Activated CD4-positive, alpha-beta T cell treated with anti-CD3 and anti-CD28 coated beads, Interleukin-2, amount 50 U/mL, for 4 hours (primary cell): ENCODE measurements at places on chromosomes 5 and 9.

GRCh38 chr9:23725279-23725946 lies 100.6 kb downstream of the ELAVL2 start:
- DNase-seq: no peak

GRCh38 chr9:109452761-109453160 lies 45.3 kb downstream of the PTPN3 start:
- no peak for DNase-seq

- DNase-seq: no peak
Measured at GRCh38 chr9:99058964-99059921, 45.7 kb upstream of the TGFBR1 start.

GRCh38 chr9:94681508-94681907 lies 42.2 kb upstream of the FBP1 start:
- peak; percentile 47 for DNase-seq

DNA sequence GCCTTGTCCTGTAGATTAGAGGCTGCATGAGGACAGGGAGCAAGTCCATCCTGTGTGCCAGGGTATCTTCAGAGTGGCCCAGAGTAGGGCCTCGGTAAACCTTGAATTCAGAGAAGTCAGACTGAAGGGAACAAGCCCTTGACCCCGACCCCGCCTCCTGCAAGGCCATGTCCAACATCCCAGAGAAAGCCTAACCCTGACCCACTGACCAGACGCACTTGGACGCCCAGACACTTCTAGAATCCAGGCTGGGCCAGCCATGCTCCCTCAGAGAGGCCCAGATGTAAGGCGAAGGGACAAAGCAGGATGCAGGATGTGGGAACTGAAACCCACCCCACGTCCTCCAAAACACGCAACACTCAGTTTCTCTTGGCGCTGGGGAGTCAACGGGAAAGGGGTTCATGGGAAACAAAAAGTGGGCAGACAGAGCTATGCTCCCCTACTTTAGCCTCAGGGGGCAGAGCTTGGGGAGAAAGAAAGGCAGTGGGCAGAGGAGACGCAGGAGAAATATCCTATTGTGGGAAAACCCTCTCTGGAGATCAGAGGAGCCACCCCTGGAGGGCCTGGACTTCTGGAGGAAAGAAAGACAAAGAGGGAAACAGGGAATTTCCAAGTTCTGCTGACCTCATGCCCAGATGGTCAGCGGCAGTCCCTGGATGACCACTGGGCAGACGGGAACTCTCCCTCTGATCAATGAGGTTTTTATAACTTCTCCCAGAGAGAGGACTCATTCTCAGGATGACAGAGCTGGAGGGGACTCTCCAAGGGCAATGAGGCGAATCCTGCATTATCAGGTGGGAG lies 13.0 kb downstream of the TNIP1 start:
- DNase-seq: no peak

DNA sequence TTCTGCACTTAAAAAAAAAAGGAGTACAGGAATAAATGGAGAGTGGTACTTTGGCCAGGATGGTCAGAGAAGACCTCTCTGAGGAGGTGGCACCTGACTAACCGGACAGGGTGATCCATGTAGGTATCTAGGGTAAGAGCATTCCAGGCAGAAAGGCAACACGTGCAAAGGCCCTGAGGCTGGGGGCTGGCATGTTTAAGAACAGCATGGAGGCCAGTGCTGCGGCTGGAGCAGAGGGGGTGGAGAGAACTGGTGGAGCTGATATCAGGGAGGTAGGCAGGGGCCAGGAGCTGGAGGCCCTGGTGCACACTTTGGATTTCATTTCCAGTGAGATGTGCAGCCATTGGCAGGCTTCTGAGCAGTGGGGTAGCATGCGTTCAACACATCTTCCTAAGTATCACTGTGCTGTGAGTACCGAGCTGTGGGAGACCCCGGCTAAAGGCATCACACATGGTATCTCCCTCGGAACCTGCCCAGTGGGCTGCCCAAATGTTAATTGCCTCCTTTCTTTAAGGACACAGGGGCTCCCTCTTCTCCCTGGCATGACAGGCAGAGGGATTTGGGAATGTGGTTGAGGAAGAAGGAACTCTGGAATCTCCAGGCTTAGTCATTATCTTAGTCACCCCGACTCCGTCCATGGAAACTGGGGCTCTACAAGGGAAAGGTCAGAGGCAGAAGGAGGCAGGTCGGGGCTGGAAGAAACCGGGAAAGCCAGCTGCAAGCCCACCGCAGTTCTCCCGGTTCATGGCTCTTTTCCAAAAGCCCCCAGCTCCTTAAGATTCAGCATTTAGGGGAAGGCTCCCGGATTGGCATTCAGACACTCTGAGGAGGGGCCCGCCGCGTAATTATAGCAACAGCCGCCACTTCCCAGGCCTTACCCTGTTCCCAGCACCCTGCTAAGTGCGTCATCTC lies 18.6 kb downstream of the SLC6A7 start:
- no peak for DNase-seq

GRCh38 chr9:18629136-18629535 lies 155.2 kb downstream of the ADAMTSL1 start:
- no peak for DNase-seq

- DNase-seq: no peak
Measured at GRCh38 chr9:1538301-1538700, 476.8 kb upstream of the SMARCA2 start.

- DNase-seq: no peak
Measured at GRCh38 chr9:127184641-127185040, 62.2 kb upstream of the ANGPTL2 start.

DNA sequence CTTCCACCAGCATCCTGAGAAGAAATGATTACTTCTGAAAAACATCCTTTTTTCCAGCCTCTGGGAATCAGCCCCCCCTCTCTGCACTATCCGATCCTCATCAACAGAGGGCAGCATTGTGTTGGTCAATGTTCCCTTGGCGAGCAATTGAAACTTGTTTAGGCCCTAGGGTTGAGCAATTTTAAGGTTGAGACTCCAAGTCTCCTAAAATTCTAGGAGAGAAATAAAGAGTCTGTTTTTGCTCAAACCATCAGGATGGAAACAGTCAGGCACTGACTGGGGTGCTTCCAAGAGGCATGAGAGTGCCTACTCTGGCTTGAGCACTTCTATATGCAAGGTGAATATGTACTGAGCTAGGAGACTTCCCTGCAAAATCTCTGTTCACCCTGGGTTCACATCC lies 12.4 kb upstream of the CYFIP2 start:
- no peak for DNase-seq

GRCh38 chr9:134560206-134560605 lies 81.4 kb upstream of the COL5A1 start:
- DNase-seq: no peak

- DNase-seq: no peak
Measured at GRCh38 chr5:116763987-116764866, 189.6 kb upstream of the SEMA6A start.

DNA sequence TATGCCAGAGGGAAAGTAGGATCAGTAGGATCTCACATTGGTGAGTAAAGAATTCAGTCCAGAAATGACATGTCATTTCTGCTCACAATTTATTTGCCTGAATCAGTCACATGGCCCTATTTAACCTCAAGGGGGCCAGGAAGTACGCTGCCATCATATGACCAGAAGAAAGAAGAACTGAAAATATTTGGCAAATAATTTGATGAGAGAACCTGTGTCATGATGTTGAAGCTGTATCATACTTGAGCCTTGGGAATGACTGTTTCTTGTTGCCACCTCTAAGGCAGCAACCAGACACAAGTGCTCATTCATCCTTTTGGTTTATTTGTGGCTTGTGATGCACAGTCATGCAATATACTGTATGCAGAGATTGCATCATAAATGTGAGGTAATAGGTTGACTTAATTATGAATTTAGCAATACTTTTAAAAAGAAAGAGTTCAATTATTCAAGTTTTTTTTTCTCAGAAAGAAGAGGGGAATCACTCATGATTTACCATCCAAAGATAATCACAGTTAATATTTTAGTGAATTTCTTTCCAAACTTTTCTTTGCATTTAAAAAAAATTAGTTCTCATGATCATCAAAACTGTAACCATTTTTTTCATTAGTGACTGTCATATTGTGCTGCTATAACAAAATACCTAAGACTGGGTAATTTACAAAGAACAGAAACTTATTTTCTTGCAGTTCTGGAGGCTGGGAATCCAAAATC lies 8.2 kb upstream of the ZFYVE16 start:
- no peak for DNase-seq

DNA sequence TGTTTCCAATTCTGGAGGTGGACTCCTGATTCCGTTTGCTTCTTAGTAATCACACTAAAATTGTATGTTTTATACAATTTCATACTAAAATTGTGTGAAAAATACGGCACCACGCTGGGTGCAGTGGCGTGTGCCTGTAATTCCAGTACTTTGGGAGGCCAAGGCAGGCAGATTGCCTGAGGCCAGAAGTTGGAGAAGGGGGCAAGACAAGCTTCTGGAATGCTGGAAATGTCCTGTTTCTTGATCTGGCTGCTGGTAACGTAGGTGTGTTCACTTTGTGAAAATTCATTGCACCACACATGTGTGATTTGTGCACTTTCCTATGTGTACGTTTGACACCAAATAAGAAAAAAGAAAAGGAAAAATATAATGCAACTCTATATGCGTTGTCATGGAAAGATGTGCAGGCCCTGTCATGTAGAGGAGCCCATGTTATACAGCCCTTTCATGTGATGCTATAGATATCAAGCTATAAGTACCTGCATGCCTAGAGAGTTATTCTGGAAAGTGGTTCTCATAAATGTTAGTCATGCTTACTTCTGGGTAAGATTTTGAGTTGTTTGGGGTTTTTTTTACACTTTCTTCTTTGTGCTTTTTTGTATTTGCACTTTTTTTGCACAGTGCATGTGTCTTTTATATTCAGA lies 119.9 kb downstream of the TMEM174 start:
- no peak for DNase-seq

DNA sequence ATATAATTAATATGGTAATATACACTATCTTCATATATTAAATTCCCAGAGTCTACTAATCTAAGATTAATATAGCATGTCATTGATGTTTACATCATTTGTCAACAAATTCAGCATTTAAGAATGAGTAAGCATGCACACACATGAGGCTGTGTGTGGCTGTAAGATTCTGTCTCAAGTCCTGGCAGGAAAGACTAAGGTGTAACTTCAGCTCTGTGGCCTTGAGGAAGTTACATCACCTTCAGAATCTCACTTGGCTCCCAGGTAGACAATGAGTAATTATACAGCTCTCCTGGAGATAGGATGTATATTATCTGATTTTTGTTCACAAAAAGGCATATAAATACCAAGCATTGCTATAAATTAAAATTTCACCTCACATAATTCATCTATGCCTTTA lies 119.4 kb upstream of the IQGAP2 start:
- no peak for DNase-seq

DNA sequence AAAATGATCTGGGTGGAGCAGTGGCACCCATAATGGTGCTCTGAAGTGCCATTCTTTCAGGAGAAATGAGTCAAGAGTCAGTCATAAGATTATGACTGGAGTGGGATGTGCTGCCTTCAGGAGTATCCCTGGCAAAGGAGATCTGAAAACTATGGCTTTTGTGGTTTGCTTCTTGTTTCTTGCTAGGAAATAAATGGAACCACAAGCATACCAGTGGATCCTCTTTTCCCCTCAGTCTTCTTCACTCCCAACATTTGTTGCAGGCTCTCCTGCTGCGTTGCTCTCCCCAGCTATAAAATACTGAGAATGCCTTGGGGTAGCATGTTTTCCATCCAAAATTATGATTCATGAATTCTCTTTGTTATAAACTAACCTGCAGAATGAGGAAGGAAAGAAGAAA lies 199.1 kb downstream of the NNT start:
- DNase-seq: no peak

GRCh38 chr5:18465833-18466681 lies 831.8 kb downstream of the TAF11L14 start:
- DNase-seq: no peak

DNA sequence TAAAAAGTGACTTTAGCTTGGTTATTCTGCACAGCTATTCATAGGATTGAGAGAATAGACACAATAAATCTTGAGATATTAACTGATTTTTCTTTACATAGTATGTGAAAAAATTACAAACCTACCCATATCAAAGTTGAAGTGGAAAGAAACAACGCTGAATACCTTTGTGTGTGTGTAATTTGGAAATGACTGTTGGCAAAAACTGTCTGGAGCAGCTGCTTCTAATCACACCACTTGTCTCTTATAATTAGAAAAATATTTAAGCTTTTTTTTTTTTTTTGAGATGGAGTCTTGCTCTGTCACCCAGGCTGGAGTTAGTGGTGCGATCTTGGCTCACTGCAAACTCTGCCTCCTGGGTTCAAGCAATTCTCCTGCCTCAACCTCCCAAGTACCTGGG lies 110.8 kb upstream of the POC5 start:
- DNase-seq: no peak

- DNase-seq: no peak
Measured at GRCh38 chr5:171418982-171419687, at the start of gene FGF18. Gene FGF18 (plus strand): TSS chr5:171419647. CDS start chr5:171420200, 553 bp downstream.

- no peak for DNase-seq
Measured at GRCh38 chr5:126651013-126651577, 50.3 kb downstream of the PHAX start.

GRCh38 chr5:131977212-131977604 lies 31.7 kb upstream of the MEIKIN start:
- no peak for DNase-seq

DNA sequence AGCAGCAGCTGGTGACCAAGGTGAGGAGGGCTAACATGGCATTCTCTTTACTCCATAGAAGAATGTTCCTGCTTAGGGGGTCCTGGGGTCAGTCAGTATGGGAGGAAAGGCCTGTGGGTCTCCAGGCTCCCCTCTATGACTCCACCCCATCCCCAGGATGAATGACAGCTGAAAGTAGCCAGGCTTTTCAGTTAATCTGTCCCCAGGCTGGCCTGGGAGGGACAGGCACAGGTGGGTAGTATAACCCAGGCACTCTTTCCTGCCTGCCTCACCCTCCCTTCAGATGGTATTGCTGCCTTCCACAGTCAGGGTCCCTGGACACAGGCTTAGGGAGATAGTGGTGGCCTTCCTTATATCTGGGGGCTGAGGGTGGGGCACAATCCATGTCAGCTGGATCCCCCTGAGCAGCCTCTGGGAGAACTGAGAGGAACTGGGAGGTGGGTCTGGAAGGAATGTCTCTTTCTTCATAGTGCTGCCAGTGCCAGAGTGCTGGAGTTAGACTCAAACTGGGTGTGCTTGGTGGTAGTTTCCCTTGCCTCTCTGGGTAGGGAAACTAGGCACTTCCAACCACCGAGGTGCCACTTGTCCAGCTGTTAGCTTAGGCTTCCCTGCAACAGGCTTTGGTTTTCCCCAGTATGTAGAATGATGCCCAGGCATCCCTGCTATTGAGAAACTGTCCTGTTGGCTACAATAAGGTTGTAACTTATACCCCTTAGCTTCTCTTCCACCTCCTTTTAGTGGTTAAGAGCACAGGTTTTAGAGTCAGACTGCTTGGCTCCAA lies 27.8 kb downstream of the LARP1 start:
- no peak for DNase-seq

DNA sequence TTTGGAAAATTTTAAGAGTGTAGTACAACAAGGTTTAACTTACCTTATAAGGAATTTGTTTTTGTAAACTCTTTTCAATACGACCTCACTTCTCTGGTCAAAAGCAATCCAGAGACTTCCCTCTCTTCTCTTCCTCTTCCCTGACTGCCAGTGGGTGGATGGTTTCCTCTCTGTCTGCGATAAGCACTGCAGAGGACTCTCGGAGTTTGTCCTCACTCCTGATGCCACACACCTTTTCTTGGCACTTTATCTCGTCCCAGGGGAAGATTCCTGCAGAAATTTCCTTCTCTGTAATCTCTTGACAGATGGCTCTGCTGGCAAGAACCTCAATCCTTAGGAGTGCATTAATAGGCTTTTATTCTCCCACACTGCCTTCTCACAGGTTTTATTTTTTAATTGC lies 641.6 kb downstream of the NR2F1-AS1 start:
- no peak for DNase-seq
